CD4-positive, alpha-beta T cell treated with Interferon gamma for 1 hour (primary cell): ENCODE measurements at places on chromosomes 4 and X.

GRCh38 chr4:23269566-23269965 lies 576.8 kb downstream of the GBA3 start:
- no peak for DNase-seq

- no peak for DNase-seq
These were observed 206.6 kb downstream of the ARHGAP10 start for GRCh38 chr4:147938496-147938895.

GRCh38 chr4:108168160-108168670 lies 517 bp downstream of the LEF1 start:
- peak; percentile 12 for DNase-seq

GRCh38 chrX:48487362-48487798 lies 11.4 kb downstream of the FTSJ1 start:
- peak; percentile 37 for DNase-seq

DNA sequence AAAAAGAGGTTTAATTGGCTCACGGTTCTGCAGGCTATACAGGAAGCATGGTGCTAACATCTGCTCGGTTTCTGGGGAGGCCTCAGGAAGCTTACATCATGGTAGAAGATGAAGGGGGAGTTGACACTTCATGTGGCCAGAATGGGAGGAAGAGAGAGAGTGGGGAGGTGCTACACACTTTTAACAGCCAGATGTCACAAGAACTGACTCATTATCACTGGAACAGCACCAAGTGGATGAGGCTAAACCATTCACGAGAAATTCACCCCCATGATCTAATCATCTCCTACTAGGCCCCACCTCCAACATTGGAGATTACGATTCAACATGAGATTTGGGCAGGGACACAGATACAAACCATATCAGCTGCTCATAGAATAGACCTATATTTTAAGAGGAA lies 255.8 kb downstream of the OPHN1 start:
- DNase-seq: no peak

- DNase-seq: no peak
These were observed 23.8 kb downstream of the CXCL1 start for GRCh38 chr4:73892966-73893365.

DNA sequence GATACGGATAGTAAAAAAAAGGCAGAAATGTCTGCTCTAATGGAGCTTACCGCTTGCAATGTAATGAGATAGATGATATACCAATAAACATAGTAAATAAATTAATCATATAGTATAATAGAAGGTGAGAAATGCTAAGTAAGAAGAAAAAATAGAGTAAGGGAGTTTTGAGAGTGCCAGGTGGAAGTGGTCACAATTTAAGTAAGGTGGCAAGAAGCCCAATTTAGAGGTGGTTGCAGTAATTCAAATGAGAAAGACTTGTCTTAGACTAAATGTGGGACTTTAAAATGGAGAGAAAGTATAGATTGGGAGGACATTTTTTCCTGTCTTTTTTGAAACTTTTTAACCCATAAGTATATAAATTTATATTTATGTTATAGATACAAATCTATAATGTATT lies 26.0 kb downstream of the TBC1D19 start:
- no peak for DNase-seq

DNA sequence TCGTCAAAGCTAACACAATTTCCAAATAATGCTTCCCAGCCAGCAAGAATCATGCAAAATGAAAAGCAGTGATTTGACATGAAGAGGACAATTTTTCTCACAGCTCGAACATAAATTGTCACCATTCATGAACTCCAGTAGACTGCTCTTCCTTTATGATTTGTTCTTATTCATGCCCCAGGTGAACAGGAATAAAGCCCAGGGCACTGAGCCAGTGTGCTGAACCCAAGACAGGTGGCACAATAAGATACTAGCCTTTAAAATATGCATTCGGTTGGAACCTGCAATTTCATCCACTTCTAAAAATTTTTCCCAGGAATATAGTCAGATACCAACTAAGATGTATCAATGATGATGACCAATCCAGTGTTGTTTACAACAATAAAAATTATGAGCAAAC lies 139.7 kb downstream of the PRSS12 start:
- DNase-seq: no peak

- DNase-seq: no peak
These were observed 47.7 kb downstream of the SOD3 start for GRCh38 chr4:24843096-24843495.

GRCh38 chrX:6759655-6760375 lies 224.9 kb upstream of the VCX3A start:
- DNase-seq: no peak

- no peak for DNase-seq
These were observed 28.9 kb downstream of the TMEM144 start for GRCh38 chr4:158239196-158239595.

GRCh38 chrX:108456971-108457477 lies 17.4 kb downstream of the COL4A5 start:
- no peak for DNase-seq

- no peak for DNase-seq
These were observed 23.8 kb downstream of the SH3RF1 start for GRCh38 chr4:169246957-169247396.

- DNase-seq: no peak
These were observed 427.3 kb upstream of the FAM241A start for GRCh38 chr4:111717921-111718320.

GRCh38 chrX:32745323-32745722 lies 466.0 kb downstream of the DMD start:
- DNase-seq: no peak

DNA sequence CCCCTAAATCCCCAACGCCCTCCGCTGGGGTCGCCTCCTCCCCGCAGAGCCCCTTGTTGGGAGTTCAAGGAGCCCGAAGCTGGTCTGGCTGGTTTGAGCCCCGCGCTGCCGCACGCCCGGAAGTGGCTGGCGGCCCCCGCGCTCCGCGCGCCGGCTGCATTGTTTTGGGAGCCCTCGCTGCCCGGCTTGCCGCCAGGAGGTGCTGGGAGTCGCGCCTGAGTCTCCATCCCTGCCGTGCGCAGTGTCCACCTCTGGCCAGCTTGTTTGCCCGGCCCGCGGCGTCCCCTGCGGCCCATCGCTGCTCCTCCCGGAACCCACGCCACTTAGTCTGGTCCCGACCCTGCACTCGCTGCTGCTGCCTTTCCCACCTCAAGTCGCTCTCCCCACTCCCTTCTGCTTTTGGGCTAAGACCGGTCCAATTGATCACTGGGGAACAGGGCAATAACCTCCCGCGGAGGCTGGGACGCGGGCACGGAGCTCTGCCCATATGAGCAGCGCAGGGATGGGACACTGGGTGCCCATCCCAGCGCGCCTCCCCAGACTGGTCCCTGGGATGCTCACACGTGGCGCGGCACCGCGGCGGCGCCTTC lies 2.2 kb upstream of the SFRP2 start:
- DNase-seq: no peak

DNA sequence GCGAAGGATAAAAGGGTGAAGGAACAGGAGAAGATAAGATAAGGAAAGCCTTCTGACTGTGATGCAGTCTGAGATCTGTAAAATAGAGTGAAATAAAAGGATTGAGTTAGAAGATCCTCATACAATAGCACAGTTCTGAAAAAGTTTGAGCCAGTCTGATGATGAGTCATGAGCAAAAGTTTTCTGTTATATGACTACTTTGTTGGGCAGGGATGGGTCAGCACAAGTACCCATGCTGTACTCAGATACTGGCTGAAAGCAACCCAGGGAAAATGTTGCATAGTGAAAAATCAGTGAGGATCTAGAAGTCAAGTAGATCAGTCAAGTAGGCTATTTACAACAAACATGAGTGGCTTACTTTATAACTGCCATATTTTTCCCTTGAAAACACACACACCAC lies 253.5 kb downstream of the PCDH10 start:
- no peak for DNase-seq
